B cell (primary cell): ENCODE measurements at places on chromosomes 7 and 10.

DNA sequence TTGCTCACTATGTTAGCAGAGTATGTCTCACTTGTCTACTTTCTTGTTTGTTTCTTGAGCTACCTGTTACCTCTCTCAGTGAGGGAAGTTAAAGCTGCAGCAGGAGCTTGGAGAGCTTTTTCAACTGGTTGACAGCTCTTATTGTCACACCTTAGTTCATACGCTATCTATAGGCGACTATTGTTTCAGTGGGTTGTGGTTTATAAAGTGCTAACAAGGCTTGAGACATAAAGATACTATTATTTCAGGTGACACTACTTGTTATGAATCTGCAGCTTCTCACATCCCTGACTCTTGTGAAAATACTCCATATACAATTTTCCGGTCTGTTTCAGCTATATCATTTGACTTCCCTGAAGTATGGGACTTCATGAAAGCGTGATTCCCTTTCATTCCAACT, 167.4 kb downstream of the CSTF2T start:
- no peak overlapping the region for H3K4me3 ChIP-seq
- no peaks in the 10 kb centered on the region for H3K4me1 ChIP-seq
- no peaks in the 10 kb centered on the region for H3K36me3 ChIP-seq
- DNase-seq, result no peak
- H3K27me3 ChIP-seq, result no peaks in the 10 kb centered on the region

DNA sequence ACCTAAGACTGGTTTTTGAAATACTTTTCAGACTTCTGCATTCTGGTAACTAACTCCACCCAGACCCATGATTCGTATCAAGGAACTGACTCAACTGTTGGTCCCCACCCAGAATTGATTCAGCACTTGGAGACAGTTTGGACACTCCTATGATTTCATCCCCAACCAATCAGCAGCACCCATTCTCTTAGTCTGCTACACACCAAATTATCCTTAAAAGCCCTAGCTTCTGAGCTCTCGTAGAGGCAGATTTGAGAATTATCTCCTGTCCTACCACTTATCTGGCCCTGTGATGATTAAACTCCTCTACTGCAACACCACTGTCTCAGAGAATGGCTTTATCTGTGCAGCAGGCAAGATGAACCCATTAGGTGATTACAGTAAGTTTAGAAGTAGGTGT, 7.7 kb upstream of the GSTO1 start:
- peaks cover 8% of the 10 kb centered on the region for H3K27me3 ChIP-seq
- no peak overlapping the region for H3K4me3 ChIP-seq
- no peak overlapping the region for H3K27ac ChIP-seq
- H3K4me1 ChIP-seq, result no peaks in the 10 kb centered on the region
- no peaks in the 10 kb centered on the region for H3K36me3 ChIP-seq

DNA sequence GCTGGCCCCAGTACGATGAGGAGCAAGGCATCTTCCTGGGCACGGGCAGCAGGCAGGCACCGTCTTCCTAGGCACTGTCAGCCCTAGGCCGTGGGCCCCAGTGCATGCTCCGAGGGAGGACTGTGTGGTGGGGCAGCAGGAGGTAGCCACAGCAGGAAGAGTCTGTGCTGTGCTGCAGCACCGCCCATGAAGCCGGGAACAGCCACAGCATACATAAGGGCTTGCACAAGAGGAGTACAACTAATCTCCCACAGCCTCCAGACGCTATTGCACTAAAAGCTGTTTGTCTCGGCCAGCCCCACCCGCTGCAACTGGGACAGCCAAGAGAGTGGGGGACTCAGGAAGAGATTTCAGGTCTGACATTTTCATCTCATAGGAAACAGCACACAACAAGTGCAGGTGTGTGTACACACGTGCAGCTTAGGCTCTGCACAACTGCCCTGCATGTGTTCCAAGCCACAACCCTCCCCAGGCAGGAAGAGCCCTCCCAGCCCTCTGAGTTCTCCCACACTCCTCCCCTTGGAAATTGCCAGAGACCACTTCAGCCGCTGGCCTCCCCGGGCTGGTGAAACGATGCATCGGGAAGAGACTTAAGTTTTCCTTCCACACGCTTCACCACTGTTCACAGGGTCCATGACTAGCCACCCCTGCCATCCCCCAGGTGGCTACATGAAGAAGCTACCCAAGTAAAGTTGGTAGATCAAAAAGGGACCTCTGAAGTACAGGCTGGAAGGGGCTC, 88.1 kb upstream of the DDC start:
- no peak for DNase-seq
- no peaks in the 10 kb centered on the region for H3K36me3 ChIP-seq

DNA sequence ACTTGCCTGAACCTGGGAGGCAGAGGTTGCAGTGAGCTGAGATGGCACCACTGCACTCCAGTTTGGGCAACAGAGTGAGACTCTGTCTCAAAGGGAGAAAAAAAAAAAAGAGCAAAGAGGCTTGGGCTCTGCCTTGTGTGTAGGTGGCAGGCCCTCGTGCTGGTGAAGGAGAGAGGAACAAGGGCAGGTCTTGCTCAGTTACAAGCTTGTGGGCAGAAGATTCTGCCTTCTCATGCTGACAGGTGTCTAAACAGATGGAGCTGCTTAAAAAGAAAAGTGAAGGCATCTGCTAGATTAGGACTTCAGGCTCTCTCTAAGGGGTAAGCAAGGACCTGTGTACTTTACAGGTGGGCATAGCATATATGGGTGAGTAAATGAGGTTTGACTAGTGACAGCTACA, 65.5 kb upstream of the TRIM8 start:
- no peak overlapping the region for H3K4me3 ChIP-seq
- no peaks in the 10 kb centered on the region for H3K27me3 ChIP-seq
- H3K36me3 ChIP-seq, result no peaks in the 10 kb centered on the region
- H3K4me1 ChIP-seq, result no peaks in the 10 kb centered on the region
- H3K27ac ChIP-seq, result no peak overlapping the region

GRCh38 chr10:7233259-7233991, 177.4 kb downstream of the SFMBT2 start:
- no peak for DNase-seq
- no peaks in the 10 kb centered on the region for H3K27me3 ChIP-seq
- H3K4me1 ChIP-seq, result no peaks in the 10 kb centered on the region
- no peak overlapping the region for H3K27ac ChIP-seq
- no peak overlapping the region for H3K4me3 ChIP-seq

GRCh38 chr7:83040484-83040883, 122.2 kb downstream of the PCLO start:
- no peak for DNase-seq
- H3K4me1 ChIP-seq, result no peaks in the 10 kb centered on the region
- H3K27ac ChIP-seq, result no peak overlapping the region
- H3K27me3 ChIP-seq, result no peaks in the 10 kb centered on the region

- no peak overlapping the region for H3K27ac ChIP-seq
- peaks cover 4% of the 10 kb centered on the region for H3K36me3 ChIP-seq
- H3K4me3 ChIP-seq, result no peak overlapping the region
These were observed 134.9 kb downstream of the VTI1A start for GRCh38 chr10:112581921-112582320.

GRCh38 chr10:13915710-13916109, 328.9 kb downstream of the PRPF18 start:
- no peaks in the 10 kb centered on the region for H3K4me1 ChIP-seq
- no peak overlapping the region for H3K4me3 ChIP-seq
- H3K36me3 ChIP-seq, result no peaks in the 10 kb centered on the region
- no peaks in the 10 kb centered on the region for H3K27me3 ChIP-seq
- no peak overlapping the region for H3K27ac ChIP-seq
- DNase-seq, result no peak

GRCh38 chr7:92133133-92133736, 1.0 kb downstream of the CYP51A1 start:
- peak overlapping the region; percentile 98 for H3K27ac ChIP-seq
- no peak for DNase-seq
- H3K4me1 ChIP-seq, result peaks cover 18% of the 10 kb centered on the region
- peaks cover 5% of the 10 kb centered on the region for H3K36me3 ChIP-seq
- H3K27me3 ChIP-seq, result no peaks in the 10 kb centered on the region
- H3K4me3 ChIP-seq, result peak overlapping the region; percentile 86

GRCh38 chr10:124251317-124252065, 158.1 kb upstream of the CHST15 start:
- H3K4me3 ChIP-seq, result no peak overlapping the region
- no peak overlapping the region for H3K27ac ChIP-seq
- no peaks in the 10 kb centered on the region for H3K36me3 ChIP-seq
- no peaks in the 10 kb centered on the region for H3K27me3 ChIP-seq

- DNase-seq, result peak; percentile 13
- no peaks in the 10 kb centered on the region for H3K27me3 ChIP-seq
- H3K4me3 ChIP-seq, result no peak overlapping the region
- no peaks in the 10 kb centered on the region for H3K4me1 ChIP-seq
These were observed 561.2 kb upstream of the PHF14 start for GRCh38 chr7:10412422-10413019.

DNA sequence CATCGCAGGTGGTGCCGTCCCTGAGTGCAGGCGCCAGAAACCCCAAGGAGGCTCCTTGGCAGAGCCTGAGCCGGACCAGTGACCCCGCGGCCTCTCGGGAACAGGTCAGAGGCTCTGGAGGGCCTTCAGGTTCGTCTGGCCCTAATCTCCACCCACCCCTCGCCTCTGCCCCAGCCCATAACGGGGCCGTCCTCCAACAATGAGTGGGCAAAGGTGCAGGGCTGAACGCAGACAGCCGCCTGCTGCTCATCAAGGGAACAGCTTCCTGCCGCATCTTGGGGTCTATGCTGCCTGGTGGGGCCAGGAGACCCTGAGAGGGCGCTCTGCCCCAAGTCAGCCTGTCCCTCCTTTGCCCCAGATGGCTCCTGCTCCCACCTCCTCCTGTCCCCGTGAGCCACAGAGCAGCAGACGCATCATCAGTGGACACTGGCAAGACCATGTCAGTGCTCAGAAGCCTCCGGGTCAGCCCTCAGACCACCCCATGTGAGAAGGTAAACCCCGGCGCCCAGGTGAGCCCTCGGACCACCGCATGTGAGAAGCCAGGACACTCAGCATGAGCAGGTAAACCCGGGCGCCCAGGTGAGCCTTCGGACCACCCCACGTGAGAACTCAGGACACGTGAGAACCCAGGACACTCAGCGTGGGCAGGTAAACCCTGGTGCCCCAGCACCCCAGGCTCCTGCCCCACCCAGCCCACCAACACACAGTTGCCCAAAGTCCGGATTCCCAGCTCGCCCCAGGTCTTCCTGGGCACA, 142.0 kb downstream of the PTPRN2 start:
- no peak overlapping the region for H3K4me3 ChIP-seq
- no peak for DNase-seq
- H3K27ac ChIP-seq, result no peak overlapping the region

- H3K36me3 ChIP-seq, result no peaks in the 10 kb centered on the region
- no peak overlapping the region for H3K4me3 ChIP-seq
- no peak for DNase-seq
- no peak overlapping the region for H3K27ac ChIP-seq
These were observed 112.5 kb upstream of the GHITM start for GRCh38 chr10:84026821-84027257.

- DNase-seq, result no peak
- no peaks in the 10 kb centered on the region for H3K4me1 ChIP-seq
- no peaks in the 10 kb centered on the region for H3K27me3 ChIP-seq
These were observed 365.1 kb upstream of the NFE2L3 start for GRCh38 chr7:25786936-25787335.

- no peaks in the 10 kb centered on the region for H3K27me3 ChIP-seq
- DNase-seq, result no peak
- H3K36me3 ChIP-seq, result no peaks in the 10 kb centered on the region
- H3K27ac ChIP-seq, result no peak overlapping the region
- no peak overlapping the region for H3K4me3 ChIP-seq
These were observed 159.0 kb upstream of the MEOX2 start for GRCh38 chr7:15845461-15845860.

DNA sequence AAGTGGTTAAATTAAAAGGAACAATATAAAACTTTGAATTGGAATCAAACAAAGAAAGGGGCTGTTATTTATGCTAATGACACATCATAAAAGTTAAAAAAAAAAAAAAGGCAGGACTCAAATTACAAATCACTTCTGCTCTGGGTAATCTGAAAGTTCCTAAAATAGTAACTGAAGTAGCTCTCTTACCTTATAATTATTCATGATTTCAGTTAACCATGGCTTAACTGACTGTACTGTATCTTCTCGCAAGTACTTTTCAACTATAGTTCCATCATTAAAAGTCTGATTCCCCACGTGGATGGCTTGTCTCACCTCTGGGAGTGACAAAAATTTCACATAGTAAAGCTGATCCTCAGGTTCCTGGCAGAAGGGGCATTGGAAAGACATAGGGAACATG, 82.5 kb downstream of the CPVL start:
- no peak overlapping the region for H3K27ac ChIP-seq
- H3K27me3 ChIP-seq, result no peaks in the 10 kb centered on the region
- no peak for DNase-seq
- H3K36me3 ChIP-seq, result no peaks in the 10 kb centered on the region

- no peak overlapping the region for H3K27ac ChIP-seq
- no peak overlapping the region for H3K4me3 ChIP-seq
- H3K36me3 ChIP-seq, result no peaks in the 10 kb centered on the region
- no peaks in the 10 kb centered on the region for H3K4me1 ChIP-seq
These were observed 133.4 kb upstream of the ANKRD1 start for GRCh38 chr10:91054325-91054724.

- no peaks in the 10 kb centered on the region for H3K4me1 ChIP-seq
- H3K27ac ChIP-seq, result no peak overlapping the region
- no peak for DNase-seq
- H3K4me3 ChIP-seq, result no peak overlapping the region
- H3K36me3 ChIP-seq, result peaks cover 57% of the 10 kb centered on the region
These were observed 22.5 kb upstream of the SH3PXD2A start for GRCh38 chr10:103877861-103878260.

GRCh38 chr10:9157656-9158055, 1103.2 kb downstream of the GATA3 start:
- H3K4me3 ChIP-seq, result no peak overlapping the region
- no peaks in the 10 kb centered on the region for H3K27me3 ChIP-seq
- no peak overlapping the region for H3K27ac ChIP-seq
- H3K4me1 ChIP-seq, result no peaks in the 10 kb centered on the region
- no peaks in the 10 kb centered on the region for H3K36me3 ChIP-seq

DNA sequence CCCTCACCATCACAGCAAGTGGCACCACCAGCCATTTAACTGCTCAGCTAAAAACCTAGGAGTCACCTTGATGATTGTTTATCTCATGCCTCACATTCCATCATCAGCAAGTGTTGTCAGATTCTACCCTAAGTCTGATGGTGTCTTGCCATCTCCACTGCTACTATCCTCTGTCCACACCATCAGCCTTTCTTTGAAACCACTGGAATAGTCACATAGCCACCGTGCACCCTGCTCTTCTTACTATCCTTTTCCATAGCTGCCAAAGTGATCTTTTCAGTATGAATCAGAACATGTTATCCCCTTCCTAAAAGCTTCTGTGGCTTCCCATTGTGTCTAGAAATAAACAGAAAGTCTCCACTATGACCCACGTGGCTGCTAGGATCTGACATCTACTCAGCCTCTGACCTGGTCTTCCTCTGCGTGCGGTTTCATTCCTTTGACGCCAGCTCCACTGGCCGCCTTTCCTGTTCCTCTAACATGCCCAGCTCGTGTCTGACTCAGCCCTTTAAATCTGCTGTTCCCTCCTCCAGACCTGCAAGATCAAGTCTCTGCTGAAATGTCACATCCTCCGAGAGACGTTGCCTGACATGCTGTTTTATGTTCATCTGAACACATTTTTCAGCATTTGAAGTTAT, 16.5 kb upstream of the CHN2 start:
- H3K36me3 ChIP-seq, result no peaks in the 10 kb centered on the region
- DNase-seq, result no peak
- no peak overlapping the region for H3K4me3 ChIP-seq
- no peaks in the 10 kb centered on the region for H3K4me1 ChIP-seq
- H3K27ac ChIP-seq, result no peak overlapping the region
